AG20443 (cell line): ENCODE measurements at places on chromosomes 11 and 22.

DNA sequence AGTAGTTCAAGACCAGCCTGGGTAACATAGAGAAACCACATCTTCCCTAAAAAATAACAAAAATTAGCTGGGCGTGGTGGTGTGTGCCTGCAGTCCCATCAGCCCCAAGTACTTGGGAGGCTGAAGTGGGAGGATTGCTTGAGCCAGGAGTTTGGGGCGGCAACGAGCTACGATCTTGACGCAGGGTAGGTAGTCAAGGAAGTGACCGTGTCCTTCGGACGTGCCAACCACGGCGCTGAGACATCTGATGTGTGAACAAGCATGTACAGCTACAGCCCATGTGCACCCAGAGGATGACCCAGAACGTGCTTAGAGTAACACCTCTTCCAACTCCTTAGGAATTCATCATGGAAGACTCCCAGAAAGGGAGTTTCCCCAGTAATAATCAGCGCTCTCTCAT is 21.4 kb downstream of the RGL4 start:
- no peak for DNase-seq

GRCh38 chr11:58027341-58027740 is 3.4 kb upstream of the OR6Q1 start:
- peak; percentile 28 for DNase-seq

GRCh38 chr11:9700105-9700801 is 36.4 kb downstream of the SWAP70 start:
- no peak for DNase-seq

DNA sequence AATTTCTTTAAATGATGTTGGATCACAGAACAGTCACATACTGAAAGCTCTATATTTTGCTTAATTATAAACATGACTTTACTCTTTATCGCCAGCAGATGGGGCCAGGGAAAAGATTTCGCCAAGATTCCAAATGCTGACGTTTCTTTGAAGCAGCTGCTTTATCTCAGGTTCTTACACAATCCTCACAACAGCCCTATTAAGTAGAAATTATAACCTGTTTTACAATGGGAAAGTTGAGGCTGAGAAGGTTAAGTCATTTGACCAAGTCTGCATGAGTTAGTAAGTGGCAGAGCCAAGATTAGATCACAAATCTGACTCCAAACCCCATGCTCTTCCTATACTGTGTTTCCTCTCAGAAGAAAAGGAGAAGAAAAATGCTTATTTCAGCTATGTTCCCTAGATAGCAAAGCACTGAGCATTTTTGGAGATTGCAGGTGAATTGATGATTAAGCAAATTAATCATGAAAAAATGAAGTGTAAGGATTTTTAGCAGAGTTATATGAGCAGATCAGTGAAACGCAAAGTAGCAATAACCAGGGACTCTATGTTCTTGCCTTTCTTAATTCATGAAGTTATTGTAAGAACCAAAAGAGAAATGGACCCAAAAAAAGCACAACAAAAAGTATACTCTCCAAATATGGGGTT is 79.0 kb downstream of the AASDHPPT start:
- DNase-seq, result peak; percentile 65

DNA sequence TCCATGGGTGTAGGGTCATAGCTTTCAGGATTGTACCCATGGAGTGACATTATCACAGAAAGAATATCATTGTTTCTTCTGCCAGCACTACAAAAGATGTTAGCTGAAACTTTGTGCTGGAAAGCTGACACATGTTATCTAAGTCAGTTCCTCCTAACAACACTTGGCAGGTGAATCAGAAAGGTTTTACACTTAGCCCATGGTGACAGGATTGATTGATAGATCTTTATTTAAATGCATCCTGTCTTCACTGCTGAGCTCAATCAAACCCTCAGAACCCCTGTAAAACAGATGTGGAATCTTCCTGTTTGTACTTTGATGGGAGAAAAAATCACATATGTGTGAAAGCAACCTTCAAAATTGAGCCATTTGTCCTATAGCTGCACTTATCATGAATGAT is 811.5 kb upstream of the ANO3 start:
- no peak for DNase-seq

- DNase-seq, result no peak
These were observed 1.2 kb downstream of the ELFN2 start for GRCh38 chr22:37425800-37426705.

DNA sequence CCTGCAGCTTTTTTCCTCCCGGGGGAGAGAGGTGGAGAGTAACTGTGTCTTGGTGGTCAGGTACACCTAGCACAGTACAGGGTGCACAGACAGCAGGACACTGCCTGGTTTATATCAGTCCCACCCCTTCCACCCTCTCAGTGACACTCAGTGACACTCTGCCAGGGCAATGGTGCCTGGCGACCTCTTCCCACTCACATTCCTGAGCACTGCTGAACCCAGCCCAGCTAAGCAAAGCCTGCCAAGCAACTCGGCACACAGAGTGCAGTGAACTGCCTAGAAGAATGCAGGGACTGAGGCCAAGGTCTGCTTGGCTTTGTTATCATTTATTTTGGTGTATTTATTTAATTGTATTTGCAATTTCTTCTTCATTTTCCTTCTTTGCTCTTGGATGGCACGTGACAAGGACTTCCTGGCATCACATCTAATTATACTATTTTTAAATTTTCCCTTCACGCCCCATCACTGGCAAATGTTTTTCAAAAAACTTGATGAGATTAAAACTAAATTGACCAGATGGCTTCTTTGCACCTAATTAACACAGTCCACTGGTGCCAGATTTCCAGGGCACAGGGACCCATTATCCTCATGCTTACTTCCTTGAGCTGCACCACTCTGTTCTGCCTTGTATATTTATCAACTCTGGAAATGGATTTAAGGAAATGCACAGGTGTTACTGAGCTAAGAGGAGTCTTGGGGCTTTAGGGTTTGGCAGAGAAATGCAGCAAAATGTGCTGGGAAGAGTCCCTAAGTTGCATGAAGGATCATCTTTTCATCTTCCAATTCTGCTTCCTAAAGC is 205.6 kb downstream of the ADAMTS15 start:
- peak; percentile 86 for DNase-seq

DNA sequence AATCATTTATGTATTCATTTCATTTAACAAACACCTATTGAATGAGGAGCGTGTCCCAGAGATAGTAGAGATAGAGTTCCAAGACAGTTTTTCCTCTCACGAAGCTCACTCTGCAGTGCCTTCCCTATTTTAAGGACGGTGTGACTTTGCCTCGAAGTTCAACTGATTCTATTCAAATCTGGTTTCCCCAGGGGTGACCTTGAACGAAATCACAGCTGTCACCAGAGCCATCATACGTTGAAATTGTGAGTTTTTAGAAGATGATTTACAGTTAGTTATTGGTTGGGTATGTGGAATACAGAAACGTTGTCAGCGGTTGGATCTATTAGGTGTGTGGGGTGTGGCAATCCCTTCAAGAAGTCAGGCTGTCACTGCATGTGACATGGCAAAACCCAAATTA is 33.9 kb upstream of the SESN3 start:
- no peak for DNase-seq

- DNase-seq, result no peak
These were observed 1019.3 kb downstream of the JRKL start for GRCh38 chr11:97409141-97409540.

GRCh38 chr22:37229012-37229804 is 14.9 kb downstream of the RAC2 start:
- peak; percentile 71 for DNase-seq

GRCh38 chr22:38681582-38682335 is at the start of gene TOMM22:
TOMM22 (plus strand) TSS chr22:38681957; CDS start chr22:38681979, 22 bp downstream.
- DNase-seq, result peak; percentile 98

DNA sequence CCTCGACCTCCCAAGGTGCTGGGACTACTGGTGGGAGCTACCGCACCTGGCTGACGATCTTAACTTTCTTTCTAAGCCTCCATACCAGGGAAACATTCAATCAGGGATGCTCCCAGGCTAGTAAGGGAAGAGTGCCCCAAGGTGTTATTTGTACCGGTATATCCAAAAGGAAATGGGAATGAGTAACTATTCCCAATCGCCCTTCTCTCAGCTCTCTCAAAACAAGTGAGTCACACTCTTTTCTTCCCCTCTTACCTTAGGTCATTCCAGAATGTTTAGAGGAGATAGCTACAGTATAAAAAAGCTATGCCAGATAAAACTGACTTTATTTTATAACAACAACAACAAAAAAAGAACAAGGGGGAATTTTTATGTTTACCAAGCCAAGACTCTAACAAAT is 13.7 kb downstream of the DCDC1 start:
- no peak for DNase-seq

DNA sequence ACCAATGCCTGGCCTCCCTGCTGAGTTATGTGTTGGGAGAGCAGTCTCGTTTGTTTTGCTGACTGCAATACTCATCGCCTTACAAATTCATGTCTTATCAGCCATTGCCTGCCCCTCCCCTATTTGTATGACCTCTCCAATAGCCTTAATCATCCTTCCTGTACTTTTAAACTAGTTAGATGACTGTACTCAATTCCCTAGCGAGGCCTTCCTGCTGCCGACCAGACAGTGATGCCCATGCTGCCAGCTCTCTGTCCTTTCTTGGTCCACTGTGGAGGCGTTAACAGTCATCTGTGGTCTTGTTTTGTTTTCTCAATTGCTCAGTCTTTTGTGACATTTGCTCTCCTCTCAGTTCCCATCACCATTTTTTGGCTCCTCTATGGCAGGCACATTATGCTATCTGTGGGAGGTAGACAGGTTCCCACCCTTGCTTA is 20.3 kb upstream of the YPEL1 start:
- DNase-seq, result peak; percentile 81

DNA sequence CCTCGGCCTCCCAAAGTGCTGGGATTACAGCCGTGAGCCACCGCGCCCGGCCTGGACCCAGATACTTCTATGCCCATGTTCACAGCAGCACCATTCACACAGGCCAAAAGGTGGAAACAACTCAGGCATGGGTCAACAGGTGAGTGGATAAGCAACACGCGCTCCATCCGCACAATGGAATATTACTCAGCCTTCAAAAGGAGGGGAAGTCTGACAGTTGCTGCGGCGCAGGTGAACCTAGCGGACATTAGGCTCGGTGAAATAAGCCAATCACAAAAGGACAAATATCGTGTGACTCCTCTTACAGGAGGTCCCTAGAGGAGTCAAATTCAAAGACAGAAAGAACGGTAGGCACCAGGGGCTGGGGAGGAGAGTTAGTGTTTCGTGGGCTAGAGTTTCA is 47.0 kb downstream of the TRMU start:
- no peak for DNase-seq

GRCh38 chr11:14075118-14076078 is 112.9 kb downstream of the SPON1 start:
- peak; percentile 45 for DNase-seq

- DNase-seq, result no peak
These were observed 4.0 kb downstream of the PYGM start for GRCh38 chr11:64755681-64756361.

DNA sequence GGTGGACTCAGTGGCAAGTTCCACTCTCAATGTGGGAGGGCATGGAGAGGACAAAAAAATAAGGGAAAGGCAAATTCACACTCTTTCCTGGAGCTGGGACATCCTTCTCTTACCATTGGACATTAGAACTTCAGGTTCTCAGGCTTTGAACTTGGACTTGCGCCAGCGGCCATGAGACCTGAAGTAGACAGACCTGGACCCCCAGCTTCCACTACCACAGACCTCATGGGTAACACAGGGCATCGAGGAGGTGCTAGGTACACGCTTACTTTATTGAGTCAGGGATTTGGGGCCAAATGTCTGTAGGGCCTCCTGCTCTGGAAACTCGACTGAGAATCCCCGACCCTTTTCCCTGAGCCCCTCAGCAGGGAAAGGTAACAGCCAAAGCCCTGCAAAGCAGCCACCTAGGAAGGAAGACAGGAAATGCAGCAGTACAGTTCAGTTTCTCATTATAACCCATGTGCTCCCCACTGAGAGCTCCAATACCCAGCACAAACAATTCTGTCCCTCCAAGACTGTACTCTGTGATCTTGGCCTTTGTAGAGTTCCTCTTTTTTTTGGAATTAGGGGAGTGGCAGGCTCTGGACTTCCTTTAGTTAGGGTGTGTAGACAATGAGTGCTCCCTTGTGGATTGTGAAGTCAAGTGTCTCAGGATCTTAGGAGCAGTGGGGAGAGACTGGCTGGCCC is 5.7 kb downstream of the CHRNA10 start:
- no peak for DNase-seq

DNA sequence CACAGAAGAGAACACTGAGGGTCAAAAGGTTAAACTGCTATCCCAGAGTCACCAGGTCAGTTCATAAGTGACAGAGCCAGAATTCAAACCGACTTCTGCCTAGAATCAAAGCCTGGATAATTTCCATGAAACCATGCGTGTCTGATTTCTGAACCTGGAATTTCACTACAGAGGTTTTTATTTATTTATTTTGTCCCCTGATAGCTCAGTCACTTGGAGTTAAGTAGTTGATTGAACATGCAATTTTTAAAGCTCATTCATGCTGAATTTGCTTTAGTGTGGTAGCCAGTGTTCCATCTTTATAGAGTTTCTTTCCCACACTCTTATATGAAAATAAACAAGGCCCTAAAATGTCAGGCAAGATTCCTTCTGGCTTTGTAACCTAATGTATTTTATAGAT is 93.2 kb downstream of the NAV2 start:
- DNase-seq, result no peak

DNA sequence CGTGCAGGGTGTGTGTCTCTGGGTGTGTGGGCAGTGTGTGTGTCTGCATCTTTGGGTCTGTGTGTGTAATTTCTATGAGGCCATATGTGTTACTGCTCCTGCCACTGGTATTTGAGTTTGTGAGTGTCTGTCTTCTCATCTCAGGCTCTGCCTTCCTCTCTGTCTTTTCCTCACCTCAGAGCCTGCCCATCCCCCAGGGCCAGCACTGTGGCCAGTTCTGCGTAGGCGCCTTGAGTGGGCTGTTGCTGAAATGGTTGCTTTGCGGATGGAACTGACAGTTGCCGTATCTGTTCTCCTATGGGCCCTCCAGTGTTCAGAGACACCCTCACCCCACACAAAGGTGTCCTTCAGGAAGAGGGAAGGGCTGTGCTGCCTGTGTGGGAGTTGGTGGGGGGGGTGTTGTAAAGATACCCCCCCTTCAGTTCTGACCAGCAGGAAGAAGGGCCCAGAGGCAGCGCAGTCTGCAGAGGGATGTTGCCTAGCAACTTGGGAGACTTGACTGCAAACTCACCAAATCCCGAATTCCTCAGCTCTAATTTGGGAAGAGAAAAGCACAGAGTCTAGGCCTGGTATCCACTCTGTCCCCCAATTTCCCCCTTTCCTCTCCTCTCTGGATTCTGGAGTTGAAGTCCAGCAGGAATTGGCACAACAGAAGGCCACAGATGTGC is 2.0 kb upstream of the NRGN start:
- DNase-seq, result no peak

DNA sequence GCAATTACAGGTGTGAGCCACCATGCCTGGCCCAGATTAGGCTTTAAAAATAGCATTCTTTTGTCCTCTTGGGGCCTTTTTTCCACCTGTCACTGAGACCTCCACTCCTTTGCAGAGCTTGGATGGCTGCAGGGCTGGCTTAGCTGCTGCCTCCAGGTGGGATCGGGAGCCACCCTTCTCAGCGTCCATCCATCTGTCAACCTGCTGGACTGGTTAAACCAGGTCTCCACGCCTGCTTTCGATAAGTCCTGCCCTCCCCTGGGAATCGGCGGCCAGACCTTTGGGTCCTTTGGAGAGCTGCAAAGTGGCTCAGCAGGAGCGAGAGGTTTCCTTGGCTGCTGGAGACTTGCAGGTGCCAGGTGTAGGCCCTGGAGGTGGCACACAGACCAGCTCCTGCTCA is 23.4 kb upstream of the GRAMD4 start:
- no peak for DNase-seq
